Left renal pelvis (tissue), 4 donors: ENCODE measurements at places on chromosomes 2 and 18. TPM values are rescaled to one million over a fixed set of nuclear protein-coding genes. Genes with fewer than 3 reads are reported as not detected.
A peak's percentile ranks its signal among the peaks of the same experiment; 100 is the strongest.

PARD6G gene
- 32.0 TPM for polyA plus RNA-seq

HOXD13 gene
- polyA plus RNA-seq, result 0.36 TPM

SP5 gene
- polyA plus RNA-seq, result 0.53 TPM

PLCD4 gene
- polyA plus RNA-seq, result 7.4 TPM

CLIP4 gene
- 17.1 TPM for polyA plus RNA-seq

DCAF17 gene
- polyA plus RNA-seq, result 28.0 TPM

BIRC6 gene
- polyA plus RNA-seq, result 78.2 TPM

DNA sequence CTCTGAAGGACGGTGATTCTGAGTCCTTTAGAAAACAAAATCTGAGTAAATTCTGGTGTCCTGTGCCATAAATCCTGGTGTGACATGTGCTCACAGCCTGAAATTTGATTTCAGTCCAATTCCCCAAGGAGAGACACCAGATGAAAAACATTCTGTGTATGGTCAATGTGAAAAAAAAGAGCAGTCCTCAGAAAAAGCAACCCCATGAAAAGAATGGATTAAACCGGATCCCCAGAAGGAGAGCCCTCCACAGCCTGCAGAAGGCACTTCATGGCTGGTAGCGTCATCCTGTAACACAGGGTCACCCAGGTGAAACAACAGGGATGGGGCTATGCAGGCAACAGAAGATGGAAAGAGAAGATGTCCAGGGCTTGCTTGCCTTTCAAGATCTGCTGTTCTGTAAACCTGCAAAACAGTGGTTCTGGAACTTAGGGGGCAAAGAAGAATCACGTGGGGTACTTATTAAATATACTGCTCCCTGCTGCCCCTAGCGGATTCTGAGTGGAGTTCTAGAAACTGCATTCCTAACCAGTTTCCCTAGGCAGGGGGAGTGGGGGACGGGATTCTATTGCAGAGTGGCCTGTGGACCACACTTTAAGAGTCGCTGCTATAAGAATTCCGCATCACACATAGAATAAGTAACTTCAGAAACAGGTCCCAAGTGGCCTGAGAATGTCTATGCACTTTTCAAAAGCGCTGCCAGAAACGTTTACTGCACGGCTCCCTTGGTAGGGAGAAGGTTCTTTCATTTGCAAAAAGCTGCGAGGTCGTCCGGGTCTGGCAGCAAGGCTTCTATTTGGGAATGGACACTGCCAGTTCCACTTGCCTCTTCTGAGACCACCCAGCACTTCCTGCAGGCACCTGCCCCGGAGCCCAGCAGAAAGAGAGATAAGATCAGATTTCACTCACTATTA lies 118.9 kb upstream of the ARL5A start:
- DNase-seq, result peak; percentile 45

DNA sequence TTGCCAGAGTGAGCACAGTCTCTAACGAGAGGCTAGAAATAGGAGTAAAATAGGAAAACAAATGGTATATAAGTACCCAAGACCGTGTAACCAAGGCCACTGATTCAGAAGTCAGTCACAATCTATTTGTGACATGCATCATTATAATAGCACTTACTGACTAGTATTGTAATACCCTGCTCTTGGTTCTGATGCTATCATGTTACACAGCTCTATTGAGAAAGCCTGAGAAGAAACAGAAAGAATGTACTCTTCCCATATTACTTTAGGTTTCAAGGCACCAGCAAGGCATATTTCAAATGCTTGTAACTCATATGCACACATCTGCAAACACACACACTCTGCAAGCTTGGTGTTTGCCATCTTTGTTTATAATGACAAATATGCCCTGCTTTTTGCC lies 746.4 kb downstream of the SLC4A3 start:
- no peak for DNase-seq

DNA sequence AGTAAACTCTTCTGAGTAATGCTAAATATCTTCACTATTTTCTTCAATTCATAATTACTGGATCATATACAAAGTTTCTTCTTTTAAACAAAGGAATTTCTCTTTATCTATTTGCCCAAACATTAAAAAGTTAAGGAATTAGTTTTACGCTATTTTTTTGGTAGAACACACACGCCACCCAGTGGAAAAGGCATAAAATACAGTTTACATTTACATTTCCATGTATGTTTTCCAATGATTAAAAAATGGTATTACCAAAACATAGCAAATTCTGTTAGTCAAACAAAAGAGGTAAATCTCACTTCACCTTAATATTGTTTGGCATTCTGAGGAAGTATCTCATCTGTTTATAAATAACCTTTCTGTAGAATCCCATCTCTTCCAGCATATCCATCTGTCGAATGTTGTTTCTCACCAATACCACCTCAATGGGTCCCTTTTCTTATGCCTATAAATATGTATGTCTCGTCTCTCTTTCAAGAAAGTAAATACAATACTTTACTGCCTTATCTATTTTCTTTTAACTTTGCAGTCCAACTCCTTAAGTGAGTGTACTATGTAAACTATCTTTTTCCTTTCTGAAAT lies 7.2 kb downstream of the BOLL start:
- no peak for DNase-seq

DNA sequence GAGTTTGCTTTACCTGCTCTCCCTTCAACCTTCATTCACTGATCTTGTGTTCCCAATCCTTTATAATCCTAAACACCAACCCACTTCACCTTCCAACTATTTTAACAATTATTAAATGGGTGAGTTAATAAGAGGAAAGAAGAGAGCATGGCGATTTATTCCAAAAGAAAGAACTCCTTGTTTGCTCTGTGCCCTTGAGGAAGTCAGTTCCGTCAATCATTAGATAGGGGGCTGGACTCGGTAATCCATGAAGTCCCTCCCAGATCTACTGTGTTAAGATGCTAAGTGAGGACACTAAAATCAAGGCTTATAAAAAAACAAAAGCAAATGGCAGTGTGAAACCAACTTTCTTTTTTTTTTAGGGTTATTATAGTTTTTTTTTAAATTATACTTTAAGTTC lies 589.9 kb downstream of the XIRP2 start:
- no peak for DNase-seq

- no peak for DNase-seq
These were observed 53.3 kb downstream of the MEMO1 start for GRCh38 chr2:31957354-31958139.

- no peak for DNase-seq
These were observed 169.2 kb downstream of the ASB1 start for GRCh38 chr2:238595750-238596570.

GRCh38 chr2:65198737-65199136 lies 28.9 kb upstream of the ACTR2 start:
- DNase-seq, result no peak

- no peak for DNase-seq
These were observed 36.8 kb downstream of the CHST10 start for GRCh38 chr2:100380681-100381080.

DNA sequence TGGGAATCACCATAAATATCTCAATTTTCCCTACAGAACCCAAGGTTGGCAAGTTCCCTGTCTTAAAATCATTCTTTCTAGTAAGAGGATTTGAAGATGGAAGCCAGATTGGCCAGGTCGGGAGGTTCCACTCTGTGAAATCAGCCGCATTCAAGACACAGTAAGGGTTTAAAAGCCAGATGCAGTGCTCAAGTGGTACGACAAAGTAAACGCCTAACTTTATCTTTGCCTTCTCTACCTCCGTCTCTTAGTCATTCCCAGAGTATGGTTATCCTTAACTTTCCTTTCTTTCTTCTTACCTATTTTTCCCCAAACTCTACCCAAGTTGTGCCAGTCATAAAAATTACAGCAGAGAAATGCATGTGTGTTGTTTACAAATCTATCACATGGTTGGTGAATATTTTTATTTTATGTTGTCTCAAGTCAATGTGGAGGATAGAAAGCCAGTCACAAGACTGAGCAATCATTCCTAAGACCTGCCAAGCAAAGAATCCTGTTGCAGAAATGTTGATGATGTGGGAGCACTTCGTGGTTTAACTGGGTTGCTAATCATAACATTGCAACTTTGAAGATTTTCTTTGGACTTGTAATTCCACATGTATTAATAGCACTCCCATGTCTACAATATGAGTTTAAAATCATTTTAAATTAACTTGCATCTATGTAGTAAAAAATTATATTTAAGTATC lies 62.6 kb downstream of the SLC40A1 start:
- no peak for DNase-seq

DNA sequence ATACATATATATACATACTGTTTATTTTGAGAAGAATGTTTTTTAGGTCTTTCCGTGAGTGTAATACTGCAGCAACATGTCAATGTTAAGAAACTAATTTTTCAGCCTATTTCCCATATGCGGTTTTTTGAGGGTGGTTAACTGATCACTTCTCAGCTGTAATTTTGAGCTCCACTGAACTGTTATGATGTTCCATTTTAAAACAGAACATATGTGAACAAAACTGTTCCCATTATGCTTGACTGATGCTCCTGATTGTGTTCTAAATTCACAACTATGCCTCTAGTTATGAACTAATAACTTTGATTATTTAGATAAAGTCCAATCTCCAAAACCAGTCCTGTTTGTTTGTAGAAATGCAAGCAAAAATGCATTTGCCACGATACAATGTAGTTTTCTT lies 511.2 kb upstream of the FSIP2 start:
- no peak for DNase-seq

DNA sequence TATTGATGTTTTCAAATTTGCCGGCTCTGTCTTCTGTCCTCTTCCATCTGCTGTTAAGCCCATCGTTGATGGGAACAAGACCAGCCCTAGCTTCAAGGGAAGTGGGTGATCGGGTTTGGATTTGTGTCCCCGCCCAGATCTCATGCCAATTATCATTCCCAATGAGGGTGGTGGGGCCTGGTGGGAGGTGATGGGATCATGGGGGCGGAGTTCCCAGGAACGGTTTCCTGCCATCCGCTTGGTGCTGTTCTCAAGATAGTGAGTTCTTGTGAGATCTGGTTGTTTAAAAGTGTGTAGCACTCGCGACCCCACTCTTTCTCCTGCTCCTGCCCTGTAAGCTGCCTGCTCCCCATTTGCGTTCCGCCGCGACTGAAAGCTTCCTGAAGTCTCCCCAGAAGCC lies 9.5 kb downstream of the ASB18 start:
- no peak for DNase-seq

DNA sequence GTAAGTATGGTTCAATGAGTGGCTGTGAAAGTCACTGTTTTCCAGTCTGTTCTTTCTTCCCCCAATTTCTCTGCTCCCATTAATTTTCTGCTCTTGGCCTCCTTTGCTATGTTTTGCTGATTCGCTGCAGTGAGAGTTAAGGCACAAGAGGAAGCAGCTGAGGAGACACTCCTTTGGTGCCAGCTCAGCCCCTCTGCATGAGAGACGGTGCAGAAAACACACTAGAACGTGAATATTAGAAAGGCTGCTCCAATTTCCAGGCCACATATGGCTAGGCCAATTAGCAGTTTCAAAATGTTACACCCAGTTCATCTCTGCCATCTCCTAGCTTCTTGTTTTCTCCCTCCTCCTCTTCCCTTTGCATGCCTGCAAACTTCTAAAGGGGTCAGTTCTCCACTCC lies 38.9 kb downstream of the AKAIN1 start:
- no peak for DNase-seq

GRCh38 chr18:53408271-53408670 lies 816.2 kb downstream of the MBD2 start:
- DNase-seq, result no peak

DNA sequence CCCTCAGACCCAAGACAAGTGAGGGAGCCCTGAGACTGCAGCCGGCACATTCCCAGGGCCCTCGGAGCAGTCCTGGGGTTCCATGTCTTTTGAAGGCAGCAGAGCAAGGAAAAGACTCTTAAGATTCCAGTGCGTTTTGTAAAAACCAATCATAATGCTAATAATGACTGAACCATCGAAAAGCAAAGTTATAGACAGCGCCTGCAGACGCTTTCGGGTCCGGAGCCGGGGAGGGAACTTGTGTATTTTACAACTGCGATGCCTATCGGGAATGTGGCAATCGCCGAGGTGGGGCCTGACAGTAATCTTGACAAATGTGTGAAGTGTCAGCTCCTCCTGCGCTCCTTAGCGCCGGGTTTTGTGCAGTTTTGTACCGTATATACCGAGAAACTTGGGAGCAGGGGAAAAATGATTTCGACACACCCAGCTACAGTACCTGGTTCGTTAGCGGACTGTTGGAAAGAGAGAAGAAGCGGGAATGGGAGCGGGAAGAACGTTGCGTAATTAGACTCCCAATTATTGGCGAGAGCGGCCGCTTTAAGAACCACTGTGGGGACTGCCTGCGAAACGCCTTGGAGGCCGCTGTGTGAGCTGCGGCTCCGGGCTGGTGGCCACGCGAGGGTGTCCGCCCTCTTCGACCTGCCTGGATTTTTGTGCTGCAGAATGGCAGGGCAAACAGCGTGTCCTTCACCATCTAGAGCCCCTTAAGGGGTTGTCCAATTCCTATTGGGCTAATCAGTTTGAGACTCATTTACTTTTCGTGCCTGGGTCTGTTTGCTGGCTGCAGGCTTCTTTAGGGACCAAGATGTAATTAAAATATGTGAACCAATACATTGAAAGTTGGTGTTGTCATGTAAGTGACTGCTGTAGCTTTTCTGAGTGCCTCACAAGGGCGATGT lies 2.4 kb downstream of the EPAS1 start:
- no peak for DNase-seq

DNA sequence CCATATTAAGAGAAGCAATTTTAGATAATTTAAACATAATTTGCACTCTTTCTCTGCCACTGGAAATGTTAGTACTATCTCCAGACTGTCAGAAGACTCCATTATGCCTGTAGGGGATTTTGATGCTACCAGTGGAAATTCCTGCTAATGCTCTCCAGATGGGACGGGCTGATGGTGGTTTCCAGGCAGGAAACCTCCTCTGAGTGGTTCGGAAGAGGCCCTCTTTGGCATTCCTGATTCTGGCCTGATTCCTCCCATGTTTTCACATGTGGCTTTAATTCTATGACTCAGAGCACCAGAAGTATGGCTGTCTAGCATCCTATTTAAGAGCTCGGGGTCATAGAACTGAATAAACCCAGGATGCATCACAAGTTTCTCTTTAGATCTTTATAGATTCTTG lies 70.9 kb upstream of the ST6GAL2 start:
- DNase-seq, result no peak

- peak; percentile 35 for DNase-seq
These were observed 475.0 kb upstream of the POU3F3 start for GRCh38 chr2:104378853-104379374.

GRCh38 chr18:1438458-1438910 lies 533.8 kb downstream of the ADCYAP1 start:
- DNase-seq, result no peak

DNA sequence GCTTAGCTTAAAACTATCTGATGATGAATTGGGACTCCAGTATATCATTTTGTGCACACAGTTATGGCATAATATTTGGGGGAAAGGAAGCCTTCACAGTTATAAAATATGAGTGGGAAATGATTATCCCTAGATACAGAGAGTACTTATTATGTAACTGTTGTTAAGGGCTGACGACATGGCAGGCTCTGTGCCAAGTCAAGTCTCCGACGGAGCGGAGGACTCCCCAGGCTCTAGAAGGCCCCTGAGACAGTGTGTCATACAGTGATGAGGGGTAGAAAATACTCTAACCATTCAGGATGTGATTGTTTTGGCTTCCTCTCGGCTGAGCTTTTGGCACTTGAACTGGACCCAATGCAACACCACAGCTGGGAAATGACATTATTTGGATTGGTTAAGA lies 211.8 kb downstream of the SLC8A1 start:
- no peak for DNase-seq

GRCh38 chr2:201188449-201188848 lies 5.5 kb downstream of the CASP10 start:
- DNase-seq, result no peak

GRCh38 chr2:54855434-54855833 lies 132.0 kb downstream of the EML6 start:
- no peak for DNase-seq
